ENCODE measurements at places on chromosomes 7 and 10.

DNA sequence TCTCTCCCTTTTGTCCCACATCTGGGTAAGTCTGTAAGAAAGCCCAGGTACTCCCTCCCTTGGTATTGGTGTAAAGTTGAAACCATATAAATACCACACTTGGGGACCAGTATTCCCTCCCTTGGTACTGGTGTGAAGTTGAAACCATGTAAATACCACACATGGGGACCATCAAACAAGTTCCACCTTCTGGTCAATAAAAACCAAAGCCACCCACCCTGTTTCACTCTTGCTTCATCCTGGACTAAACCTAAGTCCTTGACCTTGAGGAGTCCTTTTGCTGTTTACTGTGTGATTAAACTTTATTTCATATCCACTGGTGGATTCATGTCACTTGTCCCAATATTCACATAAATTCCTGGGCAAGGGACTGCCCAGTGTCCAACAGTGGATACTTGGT lies 8.4 kb downstream of the P4HA1 start:
- no peak for DNase-seq

- no peak for DNase-seq
These were observed 70.3 kb upstream of the PIP4K2A start for GRCh38 chr10:22784668-22785067.

GRCh38 chr10:22319547-22319979 lies 1.3 kb upstream of the BMI1 start:
- no peak for DNase-seq

DNA sequence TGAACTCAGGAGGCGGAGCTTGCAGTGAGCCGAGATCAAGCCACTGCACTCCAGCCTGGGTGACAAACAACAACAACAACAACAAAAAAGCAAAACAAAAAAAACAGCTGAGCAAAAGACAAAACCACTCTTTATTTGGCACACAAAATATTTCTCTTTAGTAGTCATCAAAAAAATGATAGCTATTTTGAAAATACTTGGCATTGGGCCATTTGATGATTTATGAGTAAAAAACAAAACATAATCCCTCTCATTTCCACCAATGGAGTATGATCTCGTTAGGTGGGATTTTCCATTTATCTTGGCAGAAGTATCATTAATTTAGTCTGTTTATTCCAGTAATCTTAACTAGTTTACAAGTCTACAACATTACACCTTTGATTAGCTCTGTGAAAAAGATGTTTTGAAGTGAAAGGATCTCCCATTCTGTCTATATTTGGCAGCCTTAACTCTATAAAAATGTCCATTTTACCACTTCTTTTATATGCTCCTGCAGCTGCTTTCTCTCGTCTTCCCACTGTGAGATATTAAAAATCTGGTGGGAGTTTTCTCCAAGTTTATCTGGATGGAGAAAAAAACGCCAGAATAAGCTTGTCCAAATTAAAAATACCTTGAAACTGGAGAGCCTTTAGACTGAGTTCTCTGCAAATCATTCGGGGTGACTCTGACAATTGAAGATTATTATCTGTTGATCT lies 58.8 kb upstream of the AGMO start:
- DNase-seq = no peak

DNA sequence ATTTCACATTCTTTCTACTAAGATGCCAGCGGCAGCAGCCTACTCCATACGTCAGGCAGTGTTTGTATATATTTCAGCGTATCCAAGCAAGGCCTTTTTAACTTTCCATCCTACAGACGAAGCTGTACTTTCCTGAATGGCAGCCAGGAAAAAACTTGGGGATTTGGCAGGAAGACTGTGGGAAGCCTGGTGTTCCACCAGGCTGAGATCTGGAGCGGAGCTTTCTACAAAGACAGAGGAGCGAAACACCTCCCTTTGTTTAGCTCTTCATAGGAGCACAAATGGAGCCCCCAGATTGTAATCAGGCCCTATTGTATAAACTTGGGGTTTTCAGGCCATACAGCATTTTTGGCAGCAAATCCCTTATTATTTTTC lies 143.8 kb downstream of the TES start:
- DNase-seq = no peak

DNA sequence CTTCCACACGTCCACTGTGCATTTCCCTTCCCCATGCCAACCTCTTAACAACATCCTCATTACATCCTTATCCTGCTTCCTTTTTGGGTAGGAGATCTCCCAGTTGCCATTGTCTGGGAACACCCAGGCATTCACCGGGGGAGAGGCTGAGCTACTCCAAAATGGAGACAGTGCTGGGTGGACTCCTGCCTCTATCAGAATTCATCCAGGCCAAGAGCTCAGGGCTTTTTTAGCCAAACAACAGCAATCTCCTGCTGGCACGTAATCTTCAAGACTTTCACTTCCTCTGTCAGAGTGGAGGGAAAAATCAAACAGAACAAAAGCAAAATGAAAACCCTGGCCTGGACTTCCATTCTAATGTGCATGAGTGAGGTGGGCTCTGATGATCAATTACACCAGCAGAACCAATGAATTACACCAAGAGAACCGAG lies 245.0 kb downstream of the PRPF18 start:
- DNase-seq = no peak

GRCh38 chr7:46226860-46227259 lies 305.8 kb upstream of the IGFBP3 start:
- no peak for DNase-seq

GRCh38 chr7:106041140-106041717 lies 70.9 kb downstream of the SYPL1 start:
- DNase-seq = peak; percentile 24

DNA sequence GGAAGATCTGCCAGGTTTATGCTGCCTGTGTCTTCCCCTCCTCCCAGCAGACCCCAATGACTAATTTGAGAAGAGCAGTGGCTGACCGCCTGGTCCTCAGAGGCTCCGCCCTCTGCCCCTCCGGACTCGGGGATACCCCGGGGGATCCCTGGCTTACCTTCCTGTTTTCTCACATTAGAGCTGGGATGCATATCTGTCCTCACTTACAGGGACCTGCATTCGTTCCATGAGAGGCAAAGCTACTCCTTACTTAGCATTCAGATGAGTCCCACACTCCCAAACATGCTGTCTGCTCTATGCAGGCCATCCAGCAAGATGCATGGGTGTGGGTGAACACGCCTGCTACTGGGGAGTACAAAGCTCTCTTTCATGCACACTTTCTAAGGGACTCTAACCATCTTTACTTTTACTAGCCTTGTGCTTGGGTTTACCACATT lies 24.0 kb downstream of the VOPP1 start:
- no peak for DNase-seq

DNA sequence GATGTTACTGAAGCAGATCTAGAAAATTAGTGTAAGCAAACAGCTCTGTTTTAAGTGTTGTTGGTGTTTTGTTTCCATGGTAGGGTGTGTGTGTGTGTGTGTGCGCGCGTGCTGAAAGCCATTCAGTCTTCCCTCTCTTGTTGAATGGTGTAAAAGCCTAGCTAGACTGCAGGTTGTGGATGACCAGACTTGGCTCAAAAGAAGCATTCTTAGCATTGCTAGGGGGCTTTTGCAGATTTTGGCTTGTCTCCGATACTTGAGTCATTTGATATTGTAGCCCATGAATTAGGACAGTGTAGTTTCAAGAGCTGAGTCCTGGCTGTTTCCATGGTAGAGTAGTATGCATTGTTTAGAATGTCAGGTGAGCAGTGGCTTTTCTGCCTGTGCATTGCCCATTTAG lies 99.1 kb downstream of the SND1 start:
- no peak for DNase-seq

GRCh38 chr10:102668326-102669107 lies 24.2 kb downstream of the TRIM8 start:
- DNase-seq = no peak

DNA sequence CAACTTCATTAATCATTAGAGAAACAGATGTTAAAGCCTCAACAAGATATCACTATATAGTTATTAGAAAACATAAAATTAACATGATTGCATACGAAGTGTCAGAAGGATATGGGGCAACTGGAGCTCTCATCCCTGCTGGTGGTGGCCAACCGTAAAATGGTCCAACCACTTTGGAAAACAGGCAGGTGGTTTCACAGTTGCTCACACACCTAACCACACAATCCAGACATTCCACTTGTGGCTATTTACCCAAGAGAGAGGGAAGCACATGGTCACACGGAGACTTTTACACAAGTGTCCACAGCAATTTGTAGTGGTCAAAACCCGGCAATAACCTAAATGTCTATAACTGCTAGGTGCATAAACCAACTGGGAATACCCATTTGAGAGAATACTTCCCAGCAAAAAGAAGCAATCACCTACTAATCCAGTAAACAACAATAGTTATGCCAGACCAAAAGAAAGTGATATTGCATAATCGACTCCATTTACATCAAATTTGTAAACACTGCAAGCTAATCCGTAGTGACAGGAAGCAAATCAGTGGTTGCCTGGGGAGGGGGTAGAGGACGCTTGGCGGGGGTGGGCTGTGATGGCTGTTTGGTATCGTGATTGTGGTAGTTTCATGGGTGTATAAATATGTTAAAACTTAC lies 91.8 kb downstream of the LARP4B start:
- DNase-seq = no peak

DNA sequence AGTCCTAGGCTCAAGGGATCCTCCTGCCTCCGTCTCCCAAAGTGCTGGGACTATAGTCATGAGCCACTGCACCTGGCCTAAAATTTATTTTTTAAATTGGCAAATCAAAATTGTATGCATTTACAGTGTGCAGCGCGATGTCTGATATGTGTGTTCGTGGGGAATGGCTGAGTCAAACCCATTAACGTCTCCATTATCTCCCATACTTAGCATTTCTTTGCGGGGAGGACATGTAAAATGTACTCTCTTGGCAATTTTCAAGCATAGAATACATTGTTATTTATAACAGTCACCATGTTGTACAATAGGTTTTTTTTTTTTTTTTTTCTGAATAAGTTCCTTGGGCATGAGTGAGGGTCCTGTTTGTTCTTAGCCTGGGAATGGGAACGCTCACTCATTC lies 3.8 kb downstream of the TMEM184A start:
- DNase-seq = no peak

DNA sequence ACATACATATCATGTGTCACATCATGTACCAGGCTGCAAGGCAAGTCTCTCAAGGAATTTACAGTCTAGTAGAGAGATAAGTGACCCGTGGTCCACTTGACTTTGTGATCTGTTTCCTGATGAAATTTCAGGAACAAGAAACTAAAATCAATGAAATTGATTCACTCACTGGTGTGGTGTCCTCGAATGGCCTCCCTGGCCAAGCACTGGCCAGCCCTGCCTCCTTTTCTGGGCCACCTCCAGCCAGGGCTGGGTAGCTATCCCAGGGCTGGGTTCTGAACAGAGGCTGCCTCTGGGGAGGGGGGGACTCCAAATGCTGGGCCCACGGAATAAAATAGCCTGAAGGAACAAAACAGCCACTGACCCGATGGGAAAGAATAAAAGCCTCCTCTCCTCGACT lies 182.2 kb downstream of the HERPUD2 start:
- DNase-seq = no peak

DNA sequence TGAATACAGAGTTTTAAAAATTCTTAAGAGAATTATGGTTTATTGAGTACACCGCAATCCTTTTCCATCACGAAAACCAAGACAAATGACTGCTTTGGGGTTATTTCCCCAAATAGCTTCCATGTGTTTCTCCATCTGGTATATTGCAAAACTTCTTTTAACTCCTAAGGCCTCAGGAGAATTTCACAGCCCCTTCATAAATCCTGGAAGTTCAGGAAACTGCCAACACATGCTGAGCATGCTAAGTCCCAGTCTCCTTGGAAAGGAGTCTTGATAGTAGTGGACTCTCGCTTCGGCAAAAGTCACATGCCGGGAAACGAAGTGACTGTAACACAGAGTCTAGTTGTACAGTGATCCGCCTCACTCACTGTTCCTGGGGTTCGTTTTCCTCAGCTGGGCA lies 88.1 kb upstream of the RSU1 start:
- no peak for DNase-seq

- no peak for DNase-seq
These were observed 69.4 kb downstream of the GOLGA7B start for GRCh38 chr10:97919012-97919411.

DNA sequence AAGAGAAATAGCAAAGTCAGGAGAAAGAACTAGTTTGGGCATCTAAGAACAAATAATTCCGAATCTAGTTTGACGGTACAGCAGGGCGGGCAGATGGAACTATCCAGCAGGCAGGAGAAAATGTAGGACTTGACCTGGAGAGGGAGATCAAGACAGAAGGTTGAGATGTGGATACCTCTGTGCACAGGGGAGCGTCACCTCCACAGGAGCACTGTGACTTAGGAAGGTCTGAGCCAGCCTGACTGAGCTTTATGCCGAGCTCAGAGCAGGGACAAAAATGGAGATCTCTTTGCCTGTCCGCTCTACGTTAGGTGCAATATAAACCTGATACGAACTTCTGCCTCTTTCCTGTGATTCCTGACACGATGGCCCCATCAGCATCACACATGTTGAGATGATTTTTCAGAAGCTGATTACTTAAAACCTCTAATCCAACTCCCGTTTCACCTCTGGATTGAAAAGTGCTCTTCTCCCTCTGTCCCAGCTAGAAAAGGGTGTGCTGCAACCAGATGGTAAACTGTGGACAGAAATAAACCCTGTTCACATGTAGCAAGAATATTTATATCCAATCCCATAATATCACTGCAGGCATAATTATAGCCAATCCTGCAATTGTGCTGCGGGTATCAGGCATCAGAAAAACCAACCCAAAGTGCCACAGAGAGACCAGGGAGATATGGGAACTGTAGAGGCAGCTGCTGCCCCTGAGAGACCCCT lies 13.6 kb upstream of the SORBS1 start:
- no peak for DNase-seq

DNA sequence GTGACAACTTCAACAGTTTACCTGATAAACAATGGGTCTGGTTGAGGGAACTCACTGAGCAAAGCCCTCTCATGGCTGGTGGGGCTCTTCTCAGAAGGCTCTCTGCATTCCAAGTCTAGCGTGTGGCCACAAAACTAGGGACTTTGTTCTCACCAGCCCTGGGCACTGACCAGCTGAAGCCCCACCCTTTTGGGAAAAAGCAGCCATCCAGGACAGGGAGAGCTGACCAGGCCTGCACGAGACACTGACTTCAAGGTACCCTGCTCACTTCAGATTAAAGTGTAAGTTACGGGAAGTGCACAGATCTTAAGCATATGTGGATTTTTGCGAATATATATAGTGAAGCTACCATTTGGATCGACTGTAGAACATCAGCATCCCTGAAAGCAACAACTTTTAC lies 67.4 kb upstream of the LRRC4 start:
- no peak for DNase-seq

- no peak for DNase-seq
These were observed at the start of gene TMEM236 for GRCh38 chr10:17751781-17752445. TSS of gene TMEM236 (plus strand) at chr10:17752201. CDS start at chr10:17752296, 95 bp downstream.

- DNase-seq = no peak
These were observed 53.5 kb downstream of the SLIT1 start for GRCh38 chr10:97132273-97132672.

GRCh38 chr10:13349463-13350274 lies 1.6 kb upstream of the SEPHS1 start:
- DNase-seq = no peak

GRCh38 chr10:86670290-86670811 lies 2.0 kb downstream of the LDB3 start:
- no peak for DNase-seq

All from activated CD8-positive, alpha-beta memory T cell treated with anti-CD3 and anti-CD28 coated beads, Interleukin-2, amount 50 U/mL, for 4 hours (primary cell).